ENCODE measurements at places on chromosomes 12 and 14. TPM values are rescaled to one million over a fixed set of nuclear protein-coding genes. Genes with fewer than 3 reads are reported as not detected.

GRCh38 chr12:8867786-8868185 lies 45.4 kb downstream of the A2ML1 start:
- DNase-seq = no peak
- no peak overlapping the region for H3K4me3 ChIP-seq
- H3K27ac ChIP-seq = no peak overlapping the region

DNA sequence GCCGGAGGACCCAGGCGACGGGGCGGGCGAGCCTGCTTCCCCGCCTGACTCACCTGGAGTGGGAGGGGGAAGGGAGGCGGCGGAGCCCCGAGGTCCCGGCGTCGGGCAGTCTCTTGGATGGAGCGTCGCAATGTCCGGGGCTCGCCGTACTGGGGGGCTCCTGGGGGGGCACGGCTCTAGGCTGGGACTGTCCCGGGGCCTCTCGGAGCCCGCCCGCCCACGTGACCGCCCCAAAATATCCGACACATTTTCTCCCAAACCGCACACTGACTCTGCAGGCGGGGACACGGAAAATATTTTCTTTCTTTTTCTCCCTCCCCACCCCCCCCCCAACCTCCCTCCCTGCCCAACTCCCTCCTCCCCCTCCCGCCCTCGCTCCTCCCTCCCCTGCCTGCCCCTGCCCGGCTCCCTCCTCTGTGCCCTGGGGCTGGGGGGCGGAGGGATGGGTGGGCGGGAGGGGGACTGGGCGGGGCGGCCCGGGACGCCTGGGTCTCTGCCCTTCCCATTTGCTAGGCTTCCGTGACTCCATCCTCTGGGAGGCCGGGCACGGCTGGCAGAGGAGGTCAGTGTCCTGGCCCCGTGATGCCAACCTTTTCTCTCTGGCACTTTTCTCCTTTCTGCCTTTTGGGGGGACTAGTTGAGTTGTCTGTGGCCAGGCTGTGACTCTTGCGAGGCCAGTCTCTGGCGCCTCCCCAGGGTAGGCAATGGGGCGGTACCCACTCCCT lies at the start of gene RARG:
Gene RARG (minus strand): TSS at position 289 of the 725 bp plus-strand sequence. CDS start 4,664 bp downstream, outside the sequence.
- H3K4me3 ChIP-seq = peak within 1 kb of the TSS; percentile 81
- H3K4me1 ChIP-seq = peaks cover 75% of the 10 kb centered on the region
- peak; percentile 76 for DNase-seq
- H3K27me3 ChIP-seq = no peaks in the 10 kb centered on the region

- H3K4me1 ChIP-seq = peaks cover 84% of the 10 kb centered on the region
- H3K4me3 ChIP-seq = peak overlapping the region; percentile 62
These were observed 10.9 kb downstream of the CTDSP2 start for GRCh38 chr12:57835366-57836288.

Gene BHLHE41
- total RNA-seq = not detected

GRCh38 chr14:53127832-53128231 lies 25.3 kb downstream of the DDHD1 start:
- peaks cover 13% of the 10 kb centered on the region for H3K36me3 ChIP-seq
- DNase-seq = no peak
- no peaks in the 10 kb centered on the region for H3K27me3 ChIP-seq
- H3K4me1 ChIP-seq = peaks cover 39% of the 10 kb centered on the region

Gene COX8C
- total RNA-seq = not detected

- no peak for DNase-seq
- no peak overlapping the region for H3K4me3 ChIP-seq
- H3K4me1 ChIP-seq = no peaks in the 10 kb centered on the region
- H3K36me3 ChIP-seq = no peaks in the 10 kb centered on the region
- H3K27ac ChIP-seq = no peak overlapping the region
These were observed 1439.1 kb upstream of the FLRT2 start for GRCh38 chr14:84090837-84091236.

DNA sequence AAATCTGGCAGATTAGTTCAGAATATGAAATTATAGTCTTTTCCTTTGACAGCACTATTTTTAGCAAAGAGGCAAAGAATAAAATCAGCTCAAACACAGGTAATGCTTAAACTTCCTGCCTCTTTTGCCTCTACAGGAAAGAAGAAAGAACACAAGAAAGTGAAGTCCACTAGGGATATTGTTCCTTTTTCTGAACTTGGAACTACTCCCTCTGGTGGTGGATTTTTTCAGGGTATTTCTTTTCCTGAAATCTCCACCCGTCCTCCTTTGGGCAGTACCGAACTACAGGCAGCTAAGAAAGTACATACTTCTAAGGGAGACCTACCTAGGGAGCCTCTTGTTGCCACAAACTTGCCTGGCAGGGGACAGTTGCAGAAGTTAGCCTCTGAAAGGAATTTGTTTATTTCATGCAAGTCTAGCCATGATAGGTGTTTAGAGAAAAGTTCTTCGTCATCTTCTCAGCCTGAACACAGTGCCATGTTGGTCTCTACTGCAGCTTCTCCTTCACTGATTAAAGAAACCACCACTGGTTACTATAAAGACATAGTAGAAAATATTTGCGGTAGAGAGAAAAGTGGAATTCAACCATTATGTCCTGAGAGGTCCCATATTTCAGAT lies 17.4 kb downstream of the TMPO start:
- H3K4me1 ChIP-seq = peaks cover 22% of the 10 kb centered on the region
- DNase-seq = no peak
- H3K27ac ChIP-seq = peak overlapping the region; percentile 12

DNA sequence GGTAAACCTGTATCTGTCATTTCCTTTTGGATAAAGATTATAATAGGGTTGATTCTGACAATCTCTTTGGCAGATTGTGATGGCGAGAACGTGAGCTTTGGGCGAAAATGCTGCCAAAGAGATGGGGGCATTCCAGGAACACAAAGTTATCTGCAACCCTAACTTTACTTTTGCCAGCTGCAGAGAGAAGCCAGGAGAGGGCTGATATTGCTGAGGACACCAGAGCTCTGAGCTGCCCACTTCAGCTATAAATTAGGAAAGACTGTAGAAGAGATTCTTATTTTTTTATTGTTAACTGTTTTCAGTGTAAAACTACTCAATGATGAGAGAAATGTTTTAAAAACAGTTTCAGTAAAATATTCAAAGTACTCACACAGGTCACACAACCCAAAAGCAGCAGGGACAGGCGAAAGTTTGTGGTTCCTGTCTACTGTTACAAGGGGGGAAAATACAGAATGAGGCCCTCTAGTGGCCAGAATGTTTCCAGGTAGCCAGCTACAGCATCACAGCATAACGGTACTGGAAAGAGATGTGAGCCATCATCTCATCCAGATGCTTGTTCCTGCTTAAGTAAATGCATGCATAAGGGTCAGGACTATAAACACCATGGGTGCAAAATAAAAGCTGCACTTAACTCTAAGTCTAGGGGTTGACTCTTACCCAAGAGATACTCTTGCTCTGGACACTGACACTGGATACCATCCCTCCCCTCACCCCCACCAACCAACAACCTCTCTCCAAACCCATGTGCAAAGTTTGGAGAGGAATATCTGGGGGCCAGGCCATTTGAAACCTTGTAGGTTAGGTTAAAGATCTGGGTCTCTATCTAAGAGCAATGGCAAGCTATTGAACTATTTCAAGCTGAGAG lies 498.4 kb downstream of the RMST start:
- no peaks in the 10 kb centered on the region for H3K27me3 ChIP-seq
- H3K4me3 ChIP-seq = no peak overlapping the region
- peak; percentile 33 for DNase-seq
- H3K4me1 ChIP-seq = no peaks in the 10 kb centered on the region
- no peaks in the 10 kb centered on the region for H3K36me3 ChIP-seq

Gene CCDC197
- not detected for total RNA-seq

DNA sequence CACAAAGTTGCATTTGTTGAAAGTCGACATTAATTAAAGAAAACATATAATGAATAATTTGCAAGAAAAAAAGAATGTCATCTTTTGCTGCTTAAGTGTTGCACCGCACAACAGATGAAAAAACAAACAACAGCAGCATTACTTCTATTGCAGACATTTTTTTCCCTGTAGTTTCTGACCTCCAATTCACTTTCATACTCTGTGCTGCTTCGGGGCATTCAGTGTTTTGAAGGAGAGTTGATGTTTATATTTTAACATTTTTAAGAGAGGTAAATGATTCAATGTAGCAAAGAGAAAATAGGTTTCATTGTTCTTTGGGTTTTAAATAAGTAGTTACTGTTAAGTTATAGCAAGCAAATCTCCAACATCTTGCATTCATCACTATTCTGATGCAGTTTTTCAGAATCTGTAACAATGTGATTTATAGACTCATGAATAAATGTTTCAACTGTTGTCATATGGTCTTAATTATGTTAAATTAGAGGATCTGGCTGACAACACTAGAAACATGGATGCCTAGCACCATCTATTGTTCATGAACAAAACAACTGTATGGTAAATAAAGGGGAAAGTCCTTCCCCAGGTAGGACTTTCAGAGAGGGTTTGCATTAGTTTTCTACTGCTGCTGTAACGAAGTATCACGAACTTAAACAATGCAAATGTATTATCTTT lies 168.1 kb downstream of the BCAT1 start:
- H3K36me3 ChIP-seq = no peaks in the 10 kb centered on the region
- H3K27me3 ChIP-seq = peaks cover 13% of the 10 kb centered on the region
- no peak overlapping the region for H3K27ac ChIP-seq
- H3K4me3 ChIP-seq = no peak overlapping the region

GRCh38 chr12:111196532-111196931 lies 172.4 kb downstream of the PHETA1 start:
- peaks cover 11% of the 10 kb centered on the region for H3K27me3 ChIP-seq
- peaks cover under 1% of the 10 kb centered on the region for H3K4me1 ChIP-seq
- no peak overlapping the region for H3K27ac ChIP-seq
- no peak overlapping the region for H3K4me3 ChIP-seq
- no peak for DNase-seq

- peaks cover 39% of the 10 kb centered on the region for H3K4me1 ChIP-seq
- no peaks in the 10 kb centered on the region for H3K36me3 ChIP-seq
- DNase-seq = no peak
- no peak overlapping the region for H3K27ac ChIP-seq
- H3K4me3 ChIP-seq = no peak overlapping the region
These were observed 14.4 kb downstream of the NEUROD4 start for GRCh38 chr12:55034218-55034617.

Gene LRTM2
- not detected for total RNA-seq

Gene DBX2
- total RNA-seq = not detected

- DNase-seq = no peak
- no peaks in the 10 kb centered on the region for H3K36me3 ChIP-seq
- H3K27ac ChIP-seq = no peak overlapping the region
- peaks cover 55% of the 10 kb centered on the region for H3K4me1 ChIP-seq
- no peak overlapping the region for H3K4me3 ChIP-seq
These were observed 140.8 kb downstream of the TTC7B start for GRCh38 chr14:90675399-90675798.

Gene OTOGL
- total RNA-seq = not detected

Gene MYBPC1
- total RNA-seq = not detected

GRCh38 chr14:45893127-45893526 lies 640.1 kb upstream of the MIS18BP1 start:
- H3K27ac ChIP-seq = no peak overlapping the region
- no peak for DNase-seq
- no peaks in the 10 kb centered on the region for H3K36me3 ChIP-seq
- no peaks in the 10 kb centered on the region for H3K27me3 ChIP-seq
- H3K4me3 ChIP-seq = no peak overlapping the region
- no peaks in the 10 kb centered on the region for H3K4me1 ChIP-seq

GRCh38 chr12:66500091-66500490 lies 178.8 kb downstream of the GRIP1 start:
- no peak for DNase-seq
- peaks cover 3% of the 10 kb centered on the region for H3K4me1 ChIP-seq
- H3K36me3 ChIP-seq = no peaks in the 10 kb centered on the region
- H3K27ac ChIP-seq = no peak overlapping the region
- no peak overlapping the region for H3K4me3 ChIP-seq

DNA sequence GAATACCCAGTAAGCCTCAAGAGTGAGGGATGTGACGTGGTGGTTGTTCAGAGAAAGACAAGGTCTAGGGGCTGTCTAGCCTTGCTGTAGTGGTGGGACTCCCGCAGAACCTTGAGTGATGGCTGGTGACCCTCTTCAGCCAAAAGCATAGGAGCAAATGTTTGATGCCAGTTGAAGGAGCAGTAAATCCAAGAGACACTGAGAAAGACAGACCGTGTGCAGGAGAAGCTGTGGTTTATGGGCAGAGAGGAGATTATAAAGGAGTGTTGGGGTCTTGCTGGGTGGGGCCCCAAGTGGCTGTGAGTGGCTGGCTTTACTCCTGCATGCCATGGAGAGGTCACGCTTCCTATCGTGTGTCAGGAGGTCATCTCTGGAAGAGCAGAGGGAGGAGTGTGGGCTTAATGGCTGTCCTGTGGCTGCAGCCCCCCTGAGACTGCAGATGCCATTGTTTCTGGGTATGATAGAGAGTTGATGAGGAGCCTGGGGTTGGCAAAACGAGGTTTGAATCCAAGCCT lies 152.0 kb upstream of the CCND2 start:
- H3K27me3 ChIP-seq = no peaks in the 10 kb centered on the region
- H3K4me1 ChIP-seq = peaks cover 43% of the 10 kb centered on the region
- no peak overlapping the region for H3K4me3 ChIP-seq

- H3K27ac ChIP-seq = no peak overlapping the region
- no peaks in the 10 kb centered on the region for H3K36me3 ChIP-seq
- no peaks in the 10 kb centered on the region for H3K4me1 ChIP-seq
These were observed 22.2 kb upstream of the ABCD4 start for GRCh38 chr14:74324931-74325361.

All from activated CD8-positive, alpha-beta T cell treated with anti-CD3 and anti-CD28 coated beads for 36 hours (primary cell).